ENCODE measurements at places on chromosomes 12 and 14.

- DNase-seq, result no peak
Measured at GRCh38 chr12:57850854-57851430, 4.4 kb upstream of the CTDSP2 start.

- no peak for DNase-seq
Measured at GRCh38 chr14:100018482-100018881, 46.7 kb upstream of the EVL start.

DNA sequence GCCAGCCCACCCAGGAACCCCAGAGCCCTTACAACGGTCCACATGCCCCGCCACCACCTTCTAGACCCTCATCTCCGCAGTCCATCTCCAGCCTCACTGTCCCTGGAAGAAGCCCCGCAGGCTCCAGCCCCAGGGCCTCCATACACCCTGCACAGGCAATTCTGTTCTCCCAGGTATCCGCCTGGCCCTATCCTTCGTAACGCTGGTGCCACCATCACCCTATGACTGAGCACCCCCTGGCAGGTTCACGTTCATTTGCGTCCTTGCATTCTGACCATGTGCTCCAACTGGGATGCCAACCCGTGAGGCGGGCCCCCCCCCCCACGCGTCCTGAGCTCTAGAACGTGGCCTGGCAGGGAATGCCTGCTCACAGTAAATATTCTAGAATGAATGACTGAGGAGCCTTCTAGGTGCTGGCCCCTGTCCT lies 675 bp upstream of the SCARB1 start:
- no peak for DNase-seq

DNA sequence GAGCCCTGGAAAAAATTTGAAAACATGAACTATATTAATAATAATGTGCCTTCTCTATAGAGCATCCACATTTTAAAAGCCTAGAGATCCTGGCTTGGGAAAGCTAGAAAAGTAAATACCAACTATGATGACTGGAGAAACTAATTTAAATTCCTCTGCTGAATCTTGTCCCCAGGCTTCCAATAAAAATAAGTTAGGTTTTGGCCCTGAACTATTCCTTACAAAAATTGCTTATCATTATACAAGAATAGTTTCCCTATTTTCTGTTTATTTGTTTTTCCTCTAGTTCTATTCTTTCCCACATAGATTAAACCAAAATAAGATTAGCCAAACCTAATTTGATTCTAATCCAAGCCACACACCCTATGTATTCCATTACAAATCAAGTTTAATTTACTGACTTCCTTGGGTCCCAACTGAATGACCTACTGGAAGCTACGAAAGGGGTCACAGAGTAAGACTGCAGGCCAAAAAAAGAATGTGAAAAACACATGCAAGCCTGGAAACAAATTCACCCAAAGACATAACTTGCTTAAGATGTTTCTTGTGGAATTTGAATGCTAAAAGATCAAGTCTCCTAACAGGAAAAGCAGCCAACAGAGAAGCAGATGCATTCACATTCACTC lies 133.0 kb downstream of the PAWR start:
- DNase-seq, result no peak

GRCh38 chr14:99862136-99862535 lies 68.9 kb downstream of the EML1 start:
- no peak for DNase-seq

GRCh38 chr12:113889891-113890581 lies 76.1 kb downstream of the RBM19 start:
- DNase-seq, result no peak

DNA sequence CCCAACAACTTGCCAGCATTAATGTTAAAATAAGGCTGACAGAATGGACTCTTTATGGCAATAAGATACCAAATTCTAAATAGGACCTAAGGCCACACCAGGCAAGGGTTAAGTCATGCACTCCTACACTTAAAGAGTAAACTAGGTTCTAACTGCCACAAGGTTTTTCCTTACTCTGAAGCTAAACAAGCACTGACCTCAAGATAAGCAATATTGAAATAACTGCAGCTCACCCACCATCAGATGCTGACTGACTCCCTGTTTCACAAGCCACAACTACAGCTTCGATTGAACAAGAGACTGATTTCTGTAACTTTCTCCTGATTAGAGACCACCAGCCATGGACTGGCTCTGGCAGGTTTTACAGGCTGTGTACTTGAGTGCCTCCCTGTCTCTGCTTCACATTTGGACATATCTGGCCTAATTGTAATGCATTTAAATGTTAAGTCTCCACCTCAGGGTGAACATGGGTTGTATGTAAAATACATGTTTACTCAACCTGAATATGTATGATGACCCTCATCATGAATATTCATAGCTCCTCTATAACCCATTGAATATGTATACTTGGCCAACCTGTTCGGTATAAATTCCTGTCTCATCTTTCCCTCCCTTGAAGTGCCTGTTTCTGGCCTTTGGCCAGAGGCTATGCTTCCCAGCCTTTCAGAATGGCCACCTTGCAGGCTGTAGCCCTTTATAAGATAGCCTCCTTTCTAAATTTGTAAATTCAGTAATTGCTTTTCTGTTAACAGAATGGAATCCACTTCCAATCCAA lies 70.5 kb upstream of the DAAM1 start:
- no peak for DNase-seq

DNA sequence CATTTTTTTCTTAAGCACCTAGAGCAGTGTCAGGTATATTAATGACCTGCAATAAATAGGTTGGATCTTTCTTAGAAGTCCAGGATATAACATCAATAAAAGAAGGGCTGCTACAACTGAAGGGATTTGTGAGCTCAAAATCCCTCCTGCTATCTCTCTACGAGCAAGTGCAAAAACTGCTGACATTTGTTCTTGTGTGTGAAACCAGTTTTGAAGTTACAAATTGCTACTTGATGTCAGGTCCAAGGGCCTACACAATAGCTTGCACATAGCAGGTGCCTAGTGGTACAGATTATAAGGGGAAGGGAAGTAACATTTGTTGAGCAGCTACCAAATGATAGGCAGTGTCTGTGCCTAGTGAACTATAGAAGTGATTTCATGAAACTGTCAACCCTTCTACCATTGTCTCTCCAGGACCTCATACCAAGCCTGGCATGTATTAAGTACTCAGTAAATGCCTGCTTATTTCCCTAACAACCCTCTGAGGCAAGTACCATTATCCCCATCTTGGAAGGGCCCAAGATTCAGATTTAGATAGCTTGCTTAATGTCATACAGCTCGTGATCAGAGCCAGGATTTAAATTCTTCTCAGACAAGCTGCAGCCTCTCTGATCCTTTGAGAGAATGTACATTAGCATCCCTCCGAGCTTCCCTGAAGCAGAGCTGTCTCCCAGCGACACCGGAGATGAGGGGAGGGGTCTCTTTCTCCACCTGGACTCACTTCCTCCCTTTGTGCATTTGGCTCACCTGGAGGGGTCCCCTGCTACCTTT lies 300.3 kb downstream of the ZFP36L1 start:
- no peak for DNase-seq

DNA sequence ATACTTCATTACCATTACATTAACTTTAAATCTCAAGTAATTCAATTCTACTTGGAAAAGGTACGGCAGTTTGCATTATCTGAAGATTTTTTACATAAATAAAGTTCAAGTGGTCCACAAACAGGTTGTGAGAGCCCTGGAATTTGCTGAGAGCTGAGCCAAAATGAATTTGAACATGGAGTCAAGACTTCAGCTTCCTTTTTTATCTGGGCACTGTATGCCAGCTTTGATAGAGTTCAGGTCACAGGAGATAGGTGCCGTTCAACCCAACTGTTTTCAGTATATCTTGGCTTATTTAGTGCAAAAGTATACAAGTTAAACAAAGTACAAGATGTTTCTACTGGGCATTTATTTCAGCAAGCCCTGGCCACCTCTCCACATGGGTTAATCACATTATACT lies 28.8 kb downstream of the HNRNPC start:
- no peak for DNase-seq

- peak; percentile 33 for DNase-seq
Measured at GRCh38 chr12:76031081-76031413, 529 bp downstream of the PHLDA1 start.

DNA sequence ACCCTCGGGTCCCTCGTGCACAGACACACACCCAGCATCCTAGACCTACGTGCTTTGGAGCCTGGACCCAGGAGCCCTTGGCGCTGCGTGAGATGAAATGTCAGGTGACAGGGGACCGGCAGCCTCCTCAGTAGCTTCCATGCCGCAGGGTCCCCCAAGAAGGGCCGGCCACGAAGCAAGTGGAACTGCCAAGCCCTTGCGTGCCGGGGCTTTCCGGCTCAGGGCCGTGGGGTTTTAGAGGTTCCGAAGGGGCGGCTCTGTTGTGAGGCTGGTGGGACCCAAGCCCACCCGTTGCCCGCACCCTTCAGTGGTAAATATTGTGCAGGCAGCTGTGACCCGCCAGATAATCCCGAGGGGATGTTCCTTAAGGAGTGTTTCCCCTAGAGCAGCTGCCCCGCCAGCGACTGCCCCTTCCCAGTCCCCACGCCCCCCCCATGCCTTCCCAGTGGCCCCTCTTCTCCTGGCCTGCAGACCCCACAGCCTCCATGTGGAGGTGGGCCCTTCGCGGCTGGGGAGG lies 133.7 kb downstream of the ADGRD1 start:
- no peak for DNase-seq

GRCh38 chr14:104445832-104446381 lies 133.7 kb upstream of the C14orf180 start:
- DNase-seq, result no peak

GRCh38 chr12:93050026-93050747 lies 121.1 kb upstream of the EEA1 start:
- no peak for DNase-seq

GRCh38 chr14:54275997-54276725 lies 120.6 kb upstream of the CDKN3 start:
- DNase-seq, result no peak

DNA sequence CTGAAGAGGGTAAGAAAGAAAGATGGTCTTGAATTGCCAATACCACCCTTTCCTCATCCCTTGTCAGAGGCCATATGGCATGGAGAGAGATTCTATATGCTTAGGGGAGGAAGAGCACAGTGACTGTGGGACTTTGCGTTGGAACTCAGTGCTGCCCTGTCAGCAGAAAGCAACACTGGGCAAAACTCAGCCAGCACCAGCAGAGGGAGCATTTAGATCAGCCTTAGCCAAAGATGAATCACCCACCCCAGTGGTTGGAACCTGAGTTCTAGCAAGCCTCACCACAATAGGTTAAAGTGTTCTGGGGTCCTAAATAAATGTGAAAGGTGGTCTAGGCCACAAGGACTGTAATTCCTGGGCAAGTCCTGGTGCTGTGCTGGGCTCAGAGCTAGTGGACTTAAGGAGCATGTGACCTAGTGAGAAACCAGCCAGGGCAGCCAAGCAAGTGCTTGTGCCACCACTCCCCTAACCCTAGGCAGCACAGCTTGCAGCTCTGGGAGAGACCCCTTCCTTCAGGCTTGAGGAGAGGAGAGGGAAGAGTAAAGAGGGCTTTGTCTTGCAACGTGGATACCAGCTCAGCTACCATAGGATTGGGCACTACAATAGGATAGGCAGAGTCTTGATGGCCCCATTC lies 11.4 kb upstream of the BCAT1 start:
- DNase-seq, result peak; percentile 19

- DNase-seq, result no peak
Measured at GRCh38 chr12:77891518-77892147, 60.9 kb downstream of the NAV3 start.

DNA sequence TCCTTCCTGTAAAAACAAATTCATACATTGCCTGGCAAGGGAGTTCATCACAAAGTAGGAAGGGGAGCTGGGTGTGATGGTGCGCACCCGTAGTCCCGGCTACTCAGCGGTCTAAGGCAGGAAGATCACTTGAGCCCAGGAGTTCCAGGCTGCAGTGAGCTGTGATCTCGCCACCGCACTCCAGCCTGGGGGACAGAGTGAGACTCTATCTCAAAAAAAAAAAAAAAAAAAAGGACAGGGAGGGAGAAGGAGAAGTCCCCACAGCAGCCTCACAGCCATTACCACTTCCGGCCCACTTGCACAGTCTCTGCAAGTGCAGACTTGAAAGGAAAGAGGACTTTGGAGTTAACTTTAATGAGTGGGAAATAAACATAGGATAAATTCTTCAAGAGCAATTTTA lies 121.0 kb downstream of the FBXL14 start:
- DNase-seq, result peak; percentile 29

DNA sequence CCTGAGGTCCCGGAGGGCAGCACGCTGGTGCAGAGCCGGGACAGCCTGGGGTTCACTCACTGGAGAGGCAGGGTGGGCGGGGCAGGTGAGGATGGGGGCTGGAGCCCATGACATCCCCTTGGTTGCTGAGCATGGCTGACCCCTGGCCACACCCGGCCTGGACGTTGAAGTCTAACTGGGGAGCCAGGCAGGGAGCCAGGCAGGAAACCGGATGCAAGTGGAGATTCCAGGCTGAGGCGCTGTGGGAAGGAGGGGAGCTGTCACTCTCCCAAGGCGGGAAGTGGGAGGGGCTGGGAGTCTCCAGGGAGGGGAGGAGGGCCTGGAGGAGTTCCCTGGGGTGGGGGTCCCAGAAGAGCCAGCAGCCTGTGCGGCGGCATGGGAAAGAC lies 7.7 kb upstream of the INF2 start:
- DNase-seq, result no peak

DNA sequence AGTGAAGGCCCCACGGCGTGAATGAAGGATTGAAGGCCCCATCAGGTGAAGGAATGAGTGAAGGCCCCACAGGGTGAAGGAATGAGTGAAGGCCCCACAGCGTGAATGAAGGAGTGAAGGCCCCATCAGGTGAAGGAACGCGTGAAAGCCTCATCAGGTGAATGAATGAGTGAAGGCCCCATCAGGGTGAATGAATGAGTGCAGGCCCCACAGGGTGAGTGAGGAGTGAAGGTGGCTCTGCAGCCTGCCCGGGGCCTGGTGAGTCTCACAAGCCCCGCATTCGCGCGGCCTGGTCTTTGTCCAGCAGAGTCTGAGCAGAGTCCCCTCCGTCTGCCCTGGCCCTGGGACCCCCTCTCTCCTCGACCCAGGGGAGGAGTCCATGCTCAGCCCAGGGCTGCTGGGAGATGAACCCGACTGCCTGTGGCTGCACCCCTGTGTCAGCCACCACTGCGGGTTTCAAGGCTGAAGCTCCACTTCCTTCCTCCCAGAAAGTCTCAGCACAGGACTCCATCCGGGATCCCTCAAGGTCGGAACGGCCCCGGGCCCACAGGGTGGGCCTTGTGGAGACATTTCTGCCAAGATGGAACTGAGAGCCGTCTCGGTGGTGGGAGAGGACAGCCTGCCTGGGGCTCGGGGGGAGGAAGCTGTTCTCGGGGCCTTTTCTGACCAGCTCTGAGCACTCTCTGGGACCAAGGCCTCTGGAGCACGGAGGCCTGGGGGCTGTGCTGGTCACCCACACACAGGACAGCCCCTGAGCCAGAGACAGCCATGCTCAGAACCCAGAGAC lies 37.4 kb upstream of the TMEM179 start:
- no peak for DNase-seq

GRCh38 chr12:19158923-19159322 lies 29.4 kb downstream of the PLEKHA5 start:
- no peak for DNase-seq
